Stimulated activated CD8-positive, alpha-beta memory T cell treated with anti-CD3 and anti-CD28 coated beads, Interleukin-15, amount 100 ng/mL, for 24 hours (primary cell): ENCODE measurements at places on chromosomes 4 and X.

GRCh38 chr4:2812612-2813354, 19.9 kb downstream of the SH3BP2 start:
- DNase-seq = no peak

- no peak for DNase-seq
Observed at GRCh38 chr4:110071466-110071865, 126.9 kb downstream of the ELOVL6 start.

GRCh38 chr4:1720163-1720983, 750 bp downstream of the TMEM129 start:
- no peak for DNase-seq

DNA sequence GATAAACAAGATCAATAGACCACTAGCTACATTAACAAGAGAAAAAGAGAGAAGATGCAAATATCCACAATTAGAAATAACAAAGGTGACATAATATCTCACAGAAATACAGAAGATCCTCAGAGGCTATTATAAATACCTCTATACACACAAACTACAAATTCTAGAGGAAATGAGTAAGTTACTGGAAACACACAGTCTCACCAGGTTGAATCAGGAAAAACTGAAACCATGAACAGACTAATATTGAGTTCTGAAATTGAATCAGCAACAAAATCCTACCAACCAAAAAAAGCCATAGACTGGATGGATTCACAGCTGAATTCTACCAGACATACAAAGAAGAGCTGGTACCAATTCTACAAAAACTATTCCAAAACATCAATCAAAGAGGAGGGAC, 211.8 kb upstream of the CPEB2 start:
- DNase-seq = no peak

- no peak for DNase-seq
Observed at GRCh38 chrX:36087366-36087765, 167.8 kb downstream of the CFAP47 start.

GRCh38 chr4:82761229-82761628, 37.4 kb downstream of the SCD5 start:
- DNase-seq = no peak

DNA sequence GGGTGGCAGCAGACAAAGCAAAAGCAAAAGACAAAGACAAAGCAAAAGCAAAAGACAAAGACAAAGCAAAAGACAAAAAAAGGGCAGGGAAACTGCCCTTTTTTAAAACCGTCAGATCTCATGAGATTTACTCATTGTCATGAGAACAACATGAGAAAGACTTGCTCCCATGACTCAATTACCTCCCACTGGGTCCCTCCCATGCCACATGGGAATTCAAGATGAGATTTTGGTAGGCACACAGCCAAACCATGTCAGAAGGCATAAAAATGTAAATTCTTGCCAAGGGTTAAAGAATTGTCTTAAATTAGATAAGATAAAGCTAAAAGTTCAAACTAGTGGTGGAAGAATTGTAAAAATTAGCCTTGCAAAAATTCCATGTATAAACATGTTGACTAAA, 419.7 kb downstream of the TRAM1L1 start:
- DNase-seq = no peak

GRCh38 chr4:102551958-102552565, 50.9 kb downstream of the NFKB1 start:
- DNase-seq = no peak

DNA sequence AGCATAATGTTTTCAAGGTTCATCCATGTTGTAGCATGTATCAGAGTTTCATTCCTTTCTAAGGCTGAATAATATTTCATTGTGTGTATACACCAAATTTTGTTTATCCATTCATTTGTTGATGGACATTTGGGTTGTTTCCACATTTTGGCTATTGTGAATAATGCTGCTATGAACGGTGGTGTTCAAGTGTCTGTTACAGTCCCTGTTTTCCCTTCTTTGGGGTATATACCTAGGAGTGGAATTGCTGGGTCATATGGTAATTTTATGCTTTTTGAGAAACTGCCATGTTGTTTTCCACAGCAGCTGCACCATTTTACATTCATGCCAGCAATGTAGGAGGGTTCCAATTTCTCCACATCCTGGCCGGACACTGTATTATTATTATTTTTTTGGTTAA, 3.4 kb upstream of the USP9X start:
- no peak for DNase-seq

- DNase-seq = no peak
Observed at GRCh38 chr4:176226736-176227135, 31.4 kb upstream of the SPATA4 start.

GRCh38 chr4:151671541-151672059, 89.2 kb downstream of the GATB start:
- no peak for DNase-seq

DNA sequence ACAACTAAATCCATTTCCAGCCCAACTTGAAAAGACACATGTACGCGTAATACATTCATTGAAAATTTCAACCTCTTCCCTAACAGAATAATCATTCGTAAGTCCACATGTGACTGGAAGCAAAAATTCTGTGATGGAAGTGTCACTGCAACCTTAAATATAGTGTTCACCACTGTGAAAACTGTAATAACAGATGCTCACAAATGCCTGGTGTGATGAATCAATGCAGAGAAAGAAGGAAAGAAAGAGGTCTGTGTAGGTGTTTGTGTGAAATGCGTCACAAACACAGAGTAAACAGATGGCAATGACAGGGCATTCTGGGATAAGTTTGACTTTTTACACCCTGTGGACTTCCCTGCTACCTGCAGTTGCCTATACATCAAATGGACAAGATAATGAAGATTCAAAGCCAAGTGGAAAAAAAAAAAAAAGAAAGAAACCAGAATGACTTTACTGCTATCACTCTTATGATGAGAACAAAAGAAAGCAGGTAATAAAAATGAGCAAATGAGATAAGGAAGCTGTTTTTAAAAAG, 123.3 kb downstream of the EPHA5 start:
- DNase-seq = no peak

DNA sequence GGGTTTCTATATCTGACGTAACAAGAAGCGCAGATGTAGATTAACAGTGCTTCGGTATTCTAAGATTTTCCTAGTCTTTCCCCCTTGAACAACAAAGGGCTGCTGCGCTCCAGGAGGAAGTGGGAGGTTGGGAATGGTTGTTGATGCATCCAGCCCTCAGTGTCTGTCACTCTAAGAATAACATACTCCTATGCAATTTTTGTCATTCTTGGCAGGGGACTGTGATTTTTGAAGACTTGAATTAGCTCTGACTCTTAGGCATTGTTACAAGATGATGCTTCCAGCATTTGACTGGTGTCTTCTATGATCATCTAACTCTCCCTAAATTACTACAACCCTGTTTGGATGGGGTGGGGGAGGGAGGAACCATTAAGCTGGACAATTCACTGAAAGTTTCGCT, 394.2 kb downstream of the ARHGAP24 start:
- no peak for DNase-seq

GRCh38 chr4:71240094-71240493, 98.7 kb upstream of the SLC4A4 start:
- DNase-seq = no peak

DNA sequence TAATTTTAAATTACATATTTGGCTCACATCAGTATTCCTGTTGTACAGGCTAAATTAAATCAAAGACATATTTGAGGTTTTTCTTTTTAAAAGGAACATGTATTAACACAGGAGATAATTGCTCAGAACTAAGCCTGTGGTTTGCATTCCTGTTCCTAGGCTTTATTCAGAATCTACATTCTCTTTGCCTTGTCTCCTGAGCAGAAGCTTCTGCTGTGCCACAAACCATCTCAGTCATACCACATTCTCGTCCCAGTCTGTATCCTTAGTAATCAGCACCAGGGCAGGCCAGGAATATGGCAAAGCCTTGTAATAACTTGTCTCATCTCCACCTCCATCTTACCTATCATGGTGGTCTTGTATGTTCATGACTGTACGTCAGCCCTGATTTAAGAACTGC, 162.8 kb downstream of the ARHGAP24 start:
- no peak for DNase-seq
